BJ (cell line): ENCODE measurements at places on chromosomes 11 and 22. TPM values are rescaled to one million over a fixed set of nuclear protein-coding genes. Genes with fewer than 3 reads are reported as not detected.

FHIP1B gene
- polyA plus RNA-seq = 22.1 and 30.6 TPM in 2 replicates

SPI1 gene
- not detected in 2 replicates for polyA plus RNA-seq

LDHAL6A gene
- polyA plus RNA-seq = not detected in 2 replicates

SMC1B gene
- not detected in 2 replicates for polyA plus RNA-seq

OMP gene
- polyA plus RNA-seq = 0.21 TPM in 1 of 2 replicates, not detected in the other

P2RX6 gene
- 1.2 and 2.0 TPM in 2 replicates for polyA plus RNA-seq

PTPRJ gene
- polyA plus RNA-seq = 3.8 and 4.9 TPM in 2 replicates

ADM2 gene
- polyA plus RNA-seq = 8.1 and 16.0 TPM in 2 replicates

KCNK7 gene
- polyA plus RNA-seq = 0.06 and 0.07 TPM in 2 replicates

WT1 gene
- not detected in 2 replicates for polyA plus RNA-seq

ESAM gene
- 0.17 and 0.18 TPM in 2 replicates for polyA plus RNA-seq

RFPL1 gene
- not detected in 2 replicates for polyA plus RNA-seq

PATE4 gene
- polyA plus RNA-seq = not detected in 2 replicates

CRY2 gene
- 12.1 and 16.7 TPM in 2 replicates for polyA plus RNA-seq

ANKRD49 gene
- polyA plus RNA-seq = 8.1 and 13.2 TPM in 2 replicates

OR51B2 gene
- not detected in 2 replicates for polyA plus RNA-seq

CAPN5 gene
- 11.3 and 18.4 TPM in 2 replicates for polyA plus RNA-seq

FJX1 gene
- 4.8 and 6.1 TPM in 2 replicates for polyA plus RNA-seq

SLC29A2 gene
- polyA plus RNA-seq = 0.21 and 0.48 TPM in 2 replicates

CD3D gene
- not detected in 2 replicates for polyA plus RNA-seq

SAA4 gene
- not detected in 2 replicates for polyA plus RNA-seq

OR2AG2 gene
- polyA plus RNA-seq = 0.28 and 0.60 TPM in 2 replicates

VSIG10L2 gene
- not detected in 2 replicates for polyA plus RNA-seq

PNPLA3 gene
- polyA plus RNA-seq = 3.4 and 4.8 TPM in 2 replicates

OR51B5 gene
- polyA plus RNA-seq = 0.05 TPM in 1 of 2 replicates, not detected in the other

TP53I11 gene
- polyA plus RNA-seq = 22.2 and 29.6 TPM in 2 replicates

OR5AP2 gene
- not detected in 2 replicates for polyA plus RNA-seq

OR51I1 gene
- polyA plus RNA-seq = not detected in 2 replicates

GGTLC3 gene
- polyA plus RNA-seq = not detected in 2 replicates

FIBIN gene
- polyA plus RNA-seq = 24.7 and 29.0 TPM in 2 replicates

FAM83F gene
- polyA plus RNA-seq = not detected in 2 replicates

VPREB1 gene
- polyA plus RNA-seq = not detected in 2 replicates

CSF2RB gene
- 0.02 TPM in 2 replicates for polyA plus RNA-seq

KCTD21 gene
- polyA plus RNA-seq = 11.8 and 16.3 TPM in 2 replicates

FZD4 gene
- polyA plus RNA-seq = 12.4 and 19.5 TPM in 2 replicates

MYRF gene
- polyA plus RNA-seq = 0.33 and 0.45 TPM in 2 replicates

ZBTB16 gene
- not detected in 2 replicates for polyA plus RNA-seq
